RPMI8226 (cell line): ENCODE measurements at places on chromosomes 7 and 10.

DNA sequence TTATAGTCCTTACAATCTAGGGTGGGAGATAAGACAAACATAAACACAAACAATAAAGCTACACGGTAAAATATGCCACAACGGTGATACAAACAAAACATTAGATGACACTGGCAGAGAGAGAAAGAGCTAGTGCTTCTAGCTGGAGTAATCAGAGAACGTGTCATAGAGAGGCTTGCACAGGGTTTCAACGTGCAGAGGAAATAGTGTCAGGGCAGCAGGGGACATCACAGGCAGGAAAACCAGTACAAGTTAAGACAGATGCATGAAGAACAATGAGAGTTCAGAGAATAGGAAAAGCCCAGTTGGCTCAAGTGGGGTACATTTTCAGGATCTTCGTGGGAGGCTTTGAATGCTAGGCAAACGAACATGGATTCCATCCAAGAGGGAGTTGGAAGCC lies 91.4 kb downstream of the ZNF438 start:
- no peak for DNase-seq

- DNase-seq, result no peak
Measured at GRCh38 chr10:62723375-62723774, 81.1 kb upstream of the ADO start.

DNA sequence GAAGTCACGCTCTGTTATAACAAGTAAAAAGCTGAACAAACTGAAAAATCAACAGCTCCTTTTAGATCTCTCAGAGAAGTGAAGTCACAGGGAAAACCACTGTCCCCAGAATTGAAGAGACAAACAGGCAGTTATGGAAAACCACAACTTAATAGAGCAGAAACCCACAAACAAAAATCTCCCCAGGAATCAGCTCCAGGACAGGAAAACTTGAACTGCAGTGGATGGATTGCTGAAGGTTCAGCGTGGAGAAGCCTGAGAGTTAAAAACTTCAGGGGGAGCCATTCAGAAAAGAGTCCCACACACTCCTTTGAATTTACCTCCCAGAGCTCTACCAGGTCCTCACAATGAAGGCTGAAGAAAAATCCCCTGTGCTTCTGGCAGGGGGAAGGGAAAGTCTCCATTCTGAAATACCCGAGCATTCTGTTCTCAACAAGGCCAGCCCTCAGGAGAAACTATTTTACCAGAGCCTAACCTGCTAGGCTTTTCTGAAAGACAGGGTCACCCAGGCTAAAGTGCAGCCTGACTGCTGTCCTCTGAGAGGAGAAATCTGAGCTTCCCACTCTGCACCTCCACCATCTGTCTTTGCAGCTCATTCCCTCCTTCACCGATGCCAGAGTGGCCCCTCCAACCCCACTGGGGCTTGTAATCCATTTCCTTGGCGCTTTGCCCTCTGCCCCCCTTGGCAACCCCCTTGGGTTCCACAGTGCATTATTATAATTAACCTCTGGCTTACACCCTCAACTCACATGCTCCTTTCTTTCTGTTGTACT lies 65.0 kb upstream of the CCNY start:
- DNase-seq, result no peak

GRCh38 chr10:48232717-48233447 lies 41.6 kb downstream of the FRMPD2 start:
- DNase-seq, result no peak

GRCh38 chr10:114511881-114512280 lies 107.6 kb upstream of the AFAP1L2 start:
- DNase-seq, result no peak

DNA sequence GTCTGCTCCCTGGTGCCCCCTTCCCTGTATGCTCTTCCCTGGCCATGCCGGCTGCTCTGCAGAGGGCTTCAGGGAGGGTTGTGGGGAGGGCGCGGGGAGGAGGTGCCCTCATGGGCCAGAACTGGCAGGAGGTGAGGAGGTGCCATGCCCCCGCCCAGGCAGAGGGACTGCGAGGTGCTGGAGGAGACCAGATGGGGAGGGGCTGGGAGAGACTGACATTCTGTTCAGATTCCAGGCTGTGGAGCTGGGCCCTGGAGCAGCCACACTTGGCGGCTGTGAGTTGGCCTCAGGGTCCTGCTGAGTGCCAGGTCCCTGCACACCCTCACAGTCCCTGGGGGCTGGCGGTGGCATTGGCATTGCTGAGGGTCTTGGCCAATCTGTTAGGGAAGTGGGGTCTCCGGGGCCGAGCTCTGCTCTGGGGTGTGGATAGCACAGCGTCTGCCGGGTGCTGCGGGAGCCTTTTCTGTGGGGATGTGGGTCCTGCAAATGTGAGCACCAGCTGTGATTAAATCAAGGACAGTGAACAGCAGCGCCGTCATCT lies 25.4 kb downstream of the INPP5A start:
- no peak for DNase-seq

- no peak for DNase-seq
Measured at GRCh38 chr10:1206101-1206500, 149.9 kb downstream of the WDR37 start.

- no peak for DNase-seq
Measured at GRCh38 chr10:13120786-13121499, 21.0 kb downstream of the OPTN start.

DNA sequence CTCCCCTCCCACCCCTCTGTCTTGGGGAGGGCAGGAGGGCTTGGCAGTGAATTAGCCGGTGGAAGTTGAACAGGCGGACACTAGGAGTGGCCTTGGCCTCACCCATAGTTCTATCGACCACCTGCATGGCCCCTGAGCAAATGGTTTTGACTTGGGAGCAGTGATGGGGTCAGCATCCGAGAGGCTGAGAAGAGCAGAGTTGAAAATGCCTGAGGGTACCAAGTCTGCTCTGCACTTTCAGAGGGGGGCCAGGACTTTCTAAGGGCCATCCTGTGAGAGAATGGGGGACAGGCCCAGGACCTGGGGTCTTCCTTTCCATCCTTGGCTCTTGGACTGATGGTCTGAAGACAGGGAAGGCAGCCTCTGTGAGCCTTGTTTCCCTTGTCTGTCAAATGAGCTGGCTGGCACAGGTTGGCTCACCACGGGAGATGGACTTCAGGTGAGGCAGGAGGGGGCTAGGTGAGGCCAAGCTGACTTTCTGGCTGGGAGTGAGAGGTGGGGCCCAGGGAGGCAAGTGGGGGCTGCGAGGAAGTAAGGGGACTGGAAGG lies 29.4 kb downstream of the CDH23 start:
- DNase-seq, result no peak

- DNase-seq, result no peak
Measured at GRCh38 chr7:40987571-40987970, 715.3 kb downstream of the INHBA start.

- DNase-seq, result no peak
Measured at GRCh38 chr10:80429521-80429973, 21.2 kb downstream of the PRXL2A start.

DNA sequence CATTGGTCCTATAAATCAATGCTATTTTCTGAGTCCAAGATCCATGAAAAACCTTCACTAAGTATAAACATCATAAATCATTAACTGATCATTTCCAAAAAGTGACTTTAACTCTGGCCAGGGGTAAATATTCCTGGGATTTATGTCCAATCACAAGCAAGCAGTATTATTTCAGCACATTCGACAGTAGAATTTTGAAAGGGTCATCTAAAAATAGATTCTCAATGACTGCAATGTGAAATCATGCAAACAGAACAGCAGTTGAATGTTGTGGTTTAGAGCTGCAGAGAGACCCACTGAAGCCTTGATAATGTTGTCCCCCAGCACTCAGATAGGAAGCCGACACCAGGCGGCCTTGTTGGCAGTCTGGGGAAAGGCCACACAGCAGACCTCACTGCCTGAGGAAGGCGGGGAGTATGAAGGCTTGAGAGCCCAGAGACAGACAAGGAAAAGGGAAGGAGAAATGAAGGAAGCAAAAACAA lies 38.1 kb downstream of the FAM107B start:
- DNase-seq, result peak; percentile 73

GRCh38 chr7:1255080-1255816 lies 22.6 kb downstream of the UNCX start:
- DNase-seq, result no peak

GRCh38 chr10:89151857-89152256 lies 55.3 kb downstream of the CH25H start:
- DNase-seq, result no peak

DNA sequence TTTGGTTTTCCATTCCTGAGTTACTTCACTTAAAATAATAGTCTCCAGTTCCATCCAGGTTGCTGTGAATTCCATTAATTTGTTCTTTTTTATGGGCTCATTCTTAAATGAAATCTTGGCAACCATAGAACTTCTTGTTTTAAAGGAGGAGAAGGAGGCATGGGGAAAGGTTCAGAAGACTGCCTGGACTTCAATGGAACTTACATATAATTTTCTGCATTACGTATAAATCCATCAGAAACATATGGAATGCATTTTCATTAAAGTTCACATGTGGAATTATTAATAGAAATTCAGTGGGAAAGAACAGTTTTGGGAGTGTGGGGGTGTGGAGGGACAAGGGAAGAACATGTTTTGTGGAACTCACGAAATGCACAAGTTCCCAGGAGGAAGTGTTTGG lies 176.6 kb upstream of the PRKCQ start:
- DNase-seq, result no peak

- DNase-seq, result peak; percentile 85
Measured at GRCh38 chr10:11162828-11163599, 145.3 kb downstream of the CELF2 start.

GRCh38 chr10:73950155-73950948 lies 39.4 kb downstream of the PLAU start:
- no peak for DNase-seq

- DNase-seq, result no peak
Measured at GRCh38 chr7:117269417-117269816, 53.4 kb downstream of the WNT2 start.

GRCh38 chr10:116274064-116274904 lies 1.3 kb upstream of the GFRA1 start:
- DNase-seq, result no peak

DNA sequence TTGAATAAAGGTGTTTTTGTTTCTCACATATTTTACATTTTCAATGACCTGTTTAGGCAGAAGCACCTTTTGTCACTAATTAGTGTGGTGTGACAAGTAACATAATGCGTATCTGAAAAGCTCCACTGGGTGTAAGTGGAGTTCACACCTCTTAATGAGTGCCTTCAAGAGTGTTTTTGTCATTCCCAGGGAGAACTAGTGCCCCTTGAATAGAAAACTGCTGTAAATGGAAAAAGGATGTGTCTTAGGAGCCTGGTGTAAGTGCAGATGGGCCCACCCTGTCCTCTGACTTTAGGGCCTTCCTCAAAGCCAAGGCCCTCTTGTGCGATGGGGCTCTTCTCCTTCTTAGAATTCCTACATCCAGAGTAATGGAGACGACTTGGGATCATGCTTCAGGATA lies 170.0 kb downstream of the MGMT start:
- DNase-seq, result no peak

- peak; percentile 58 for DNase-seq
Measured at GRCh38 chr7:70614237-70615045, 517.5 kb upstream of the GALNT17 start.

DNA sequence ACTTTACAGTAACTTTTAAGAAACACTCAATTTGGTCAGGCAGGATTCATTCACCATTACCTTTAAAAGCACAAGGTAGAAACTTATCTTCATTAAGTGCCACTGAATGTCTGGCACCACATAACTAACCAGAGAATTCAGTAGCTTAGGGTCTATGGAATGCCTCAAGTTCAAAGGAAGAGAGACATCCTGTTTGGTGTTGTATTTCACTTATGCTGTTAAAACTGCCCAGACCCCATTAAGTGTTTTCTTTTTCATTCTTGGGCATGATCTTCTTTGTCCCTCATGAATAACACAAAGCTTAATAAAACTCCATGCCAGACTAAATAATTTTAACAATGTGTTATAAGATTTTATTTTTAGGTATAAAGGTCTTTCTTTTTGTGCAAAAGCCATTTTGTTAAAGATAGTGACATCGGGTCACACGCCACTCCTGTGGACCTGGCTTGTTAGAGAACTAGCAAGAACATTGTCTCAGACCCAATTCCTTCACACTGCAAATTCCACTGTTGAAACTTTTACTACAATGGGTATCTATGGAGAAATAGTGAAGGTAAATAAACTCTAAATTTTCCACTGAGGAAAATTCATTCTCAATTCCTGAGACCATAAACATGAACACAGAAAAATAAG lies 221.0 kb downstream of the TWIST1 start:
- DNase-seq, result no peak

- peak; percentile 39 for DNase-seq
Measured at GRCh38 chr7:20647908-20648776, 32.7 kb downstream of the ABCB5 start.

DNA sequence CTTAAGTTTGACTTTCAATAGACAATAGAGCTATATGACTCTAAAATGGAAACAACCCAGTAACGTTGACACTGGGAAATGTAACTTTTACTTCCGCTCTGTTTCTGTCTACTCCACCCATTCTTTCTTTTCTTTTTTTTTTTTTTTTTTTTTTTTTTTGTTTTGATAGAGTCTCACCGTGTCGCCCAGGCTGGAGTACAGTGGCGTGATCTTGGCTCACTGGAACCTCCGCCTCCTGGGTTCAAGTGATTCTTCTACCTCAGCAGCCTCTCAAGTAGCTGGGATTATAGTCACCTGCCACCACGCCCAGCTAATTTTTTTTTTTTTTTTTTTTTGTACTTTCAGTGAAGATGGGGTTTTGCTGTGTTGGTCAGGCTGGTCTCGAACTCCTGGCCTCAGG lies 13.9 kb downstream of the PRSS2 start:
- no peak for DNase-seq

DNA sequence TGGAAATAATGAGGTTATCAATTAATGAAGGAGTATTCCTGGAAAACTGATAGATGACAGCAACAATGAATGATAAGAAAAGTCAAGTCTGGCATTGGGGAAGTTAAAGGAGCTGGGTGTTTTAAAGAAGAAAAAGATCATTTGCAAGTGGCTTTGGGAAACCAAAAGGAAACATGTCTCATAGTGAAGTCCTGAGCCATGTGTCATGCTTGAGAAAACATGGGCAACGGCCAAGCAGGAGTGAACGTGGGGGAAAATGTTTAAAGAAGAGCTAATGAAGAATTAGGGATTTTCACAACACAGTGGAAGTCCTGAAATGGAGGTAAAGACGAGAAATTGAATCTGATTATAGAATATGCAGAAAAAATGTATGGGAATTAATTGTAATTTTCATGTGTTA lies 1383.2 kb upstream of the CELF2 start:
- DNase-seq, result no peak

- no peak for DNase-seq
Measured at GRCh38 chr7:117096942-117097341, 143.6 kb downstream of the ST7 start.

GRCh38 chr7:6438427-6438826 lies 9.3 kb downstream of the DAGLB start:
- DNase-seq, result peak; percentile 90
